ENCODE measurements at places on chromosomes 6 and 20.

GRCh38 chr6:6466967-6467761, 121.4 kb upstream of the LY86 start:
- DNase-seq = no peak

DNA sequence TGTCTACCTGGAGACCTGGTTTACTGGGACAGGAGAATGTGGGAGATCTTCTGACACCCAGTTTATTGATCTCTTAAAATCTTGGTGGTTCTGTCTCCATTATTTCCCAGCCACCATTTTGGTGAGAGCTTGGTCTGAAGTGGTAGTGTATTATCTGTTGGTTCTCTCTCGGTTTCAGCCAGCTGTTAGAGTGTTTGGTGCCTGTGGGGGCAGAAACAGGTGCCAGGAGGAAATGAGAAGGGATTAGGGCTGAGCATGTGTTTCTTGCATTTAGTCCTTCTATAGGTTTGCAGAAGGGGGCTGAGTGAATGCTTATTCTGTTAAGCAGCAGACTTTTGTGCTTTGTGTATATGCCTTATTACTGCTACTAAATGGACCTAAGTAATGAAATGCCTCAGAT, 9.6 kb downstream of the JARID2 start:
- no peak for DNase-seq

DNA sequence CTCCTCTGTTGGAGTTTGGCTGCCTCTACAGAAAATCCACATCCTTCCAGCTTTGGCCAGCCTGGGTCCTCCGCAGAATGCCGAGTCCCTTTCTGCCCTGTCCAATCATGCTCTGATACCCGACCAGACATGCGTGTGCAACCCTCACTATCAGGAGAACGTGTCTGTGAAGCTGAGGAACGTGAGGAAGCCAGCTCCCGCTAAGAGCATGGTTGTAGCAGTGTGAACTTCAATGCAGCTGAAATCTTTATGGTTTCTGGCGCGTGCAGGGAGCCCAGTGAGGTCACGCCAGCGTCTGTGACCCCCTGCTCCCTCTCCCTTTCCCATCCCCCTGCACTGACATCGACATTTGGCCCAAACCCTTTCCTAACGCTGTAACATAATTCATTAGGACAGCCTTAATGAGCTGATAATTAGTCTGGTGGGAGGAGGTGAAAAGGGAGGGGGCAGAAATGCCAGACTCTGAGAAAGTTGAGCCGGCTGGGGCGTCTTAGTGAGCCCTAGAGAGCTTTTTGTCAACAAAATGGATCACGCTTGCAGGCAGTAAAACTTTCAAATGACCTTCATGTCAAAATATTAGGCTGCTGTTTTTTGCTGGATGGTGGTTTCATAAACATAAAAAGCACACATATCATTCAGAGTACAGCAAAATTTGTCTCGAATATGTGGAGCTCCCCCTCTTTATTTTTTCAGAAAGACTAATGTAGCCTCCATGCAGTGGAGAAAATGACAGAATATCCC, 423.3 kb downstream of the QKI start:
- DNase-seq = no peak

DNA sequence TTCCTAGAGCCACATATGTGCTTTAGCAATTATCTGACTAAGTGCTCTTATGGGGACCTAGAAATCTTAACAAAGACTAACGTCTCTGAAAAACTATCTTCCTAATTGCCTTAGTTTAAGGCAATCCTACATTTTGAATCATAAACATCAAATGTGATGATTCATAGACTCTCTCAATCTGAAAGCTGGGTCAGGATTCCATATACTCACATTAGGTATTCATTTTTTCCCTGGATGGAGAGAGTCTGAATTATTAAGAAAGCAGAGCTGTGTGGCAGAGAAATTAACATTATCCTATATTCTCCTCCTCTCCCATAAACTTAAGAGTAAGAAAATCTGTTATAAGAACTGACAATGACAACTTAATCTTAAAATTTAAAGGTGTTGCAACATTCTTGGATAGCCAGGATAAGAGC, 1.6 kb upstream of the PRL start:
- DNase-seq = no peak

DNA sequence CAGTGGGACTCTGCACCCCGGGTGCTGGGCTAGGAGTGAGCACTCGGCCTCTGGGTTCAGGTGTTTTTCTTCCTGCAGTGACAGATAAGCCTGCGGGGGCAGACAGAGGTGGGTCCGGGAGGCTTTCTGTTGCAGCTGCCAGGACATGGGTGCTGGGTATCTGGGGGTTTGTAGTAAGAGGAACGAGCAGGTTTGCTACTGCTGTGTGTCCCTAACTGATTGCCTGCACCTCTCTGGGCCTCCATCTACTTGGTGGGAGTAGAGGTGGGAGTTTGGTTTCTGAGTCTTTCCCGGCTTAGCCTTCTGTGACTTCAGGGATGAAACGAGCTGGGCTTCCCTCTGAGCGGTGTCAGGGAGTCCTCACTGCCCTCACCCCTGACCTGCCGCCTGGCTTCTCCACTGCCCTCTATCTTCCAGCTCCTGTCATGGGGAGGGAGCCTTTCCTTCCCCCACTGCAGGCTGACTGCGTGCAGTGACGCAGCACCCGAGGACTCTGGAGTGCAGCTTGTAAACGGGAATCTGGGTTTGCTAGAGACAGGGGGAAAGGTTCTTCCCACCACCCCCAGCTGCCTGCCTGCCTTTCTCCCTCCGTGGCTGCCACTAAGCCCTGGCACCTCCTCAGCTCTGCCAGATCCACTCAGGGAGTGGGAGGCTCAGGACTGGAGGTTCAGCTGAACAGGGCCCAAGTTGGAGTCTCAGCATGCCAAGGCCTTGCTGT, 6.7 kb downstream of the DLGAP4 start:
- no peak for DNase-seq

- DNase-seq = no peak
Measured at GRCh38 chr20:64041040-64041780, 5.2 kb downstream of the C20orf204 start.

DNA sequence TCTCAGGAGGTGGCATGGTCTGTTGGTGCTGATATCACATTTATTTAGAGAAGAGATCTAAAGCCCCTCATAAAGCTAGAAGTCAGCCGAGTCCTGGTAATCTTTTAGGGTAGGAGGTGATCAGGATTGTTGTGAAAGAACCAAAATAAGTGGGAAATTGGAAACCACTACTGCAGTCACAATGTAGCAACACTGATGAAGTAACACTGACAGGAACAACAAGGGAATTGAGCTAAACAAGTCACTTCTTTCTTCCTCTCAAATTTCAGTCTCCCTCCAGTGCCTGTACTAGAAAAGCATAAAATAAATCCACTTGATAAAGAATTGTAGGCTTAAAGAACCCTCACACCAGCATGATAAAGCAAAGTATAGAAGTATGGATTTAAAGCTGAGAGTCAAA, 1509.0 kb downstream of the GRIK2 start:
- no peak for DNase-seq

- DNase-seq = no peak
Measured at GRCh38 chr6:150528648-150529285, 70.9 kb upstream of the PLEKHG1 start.

DNA sequence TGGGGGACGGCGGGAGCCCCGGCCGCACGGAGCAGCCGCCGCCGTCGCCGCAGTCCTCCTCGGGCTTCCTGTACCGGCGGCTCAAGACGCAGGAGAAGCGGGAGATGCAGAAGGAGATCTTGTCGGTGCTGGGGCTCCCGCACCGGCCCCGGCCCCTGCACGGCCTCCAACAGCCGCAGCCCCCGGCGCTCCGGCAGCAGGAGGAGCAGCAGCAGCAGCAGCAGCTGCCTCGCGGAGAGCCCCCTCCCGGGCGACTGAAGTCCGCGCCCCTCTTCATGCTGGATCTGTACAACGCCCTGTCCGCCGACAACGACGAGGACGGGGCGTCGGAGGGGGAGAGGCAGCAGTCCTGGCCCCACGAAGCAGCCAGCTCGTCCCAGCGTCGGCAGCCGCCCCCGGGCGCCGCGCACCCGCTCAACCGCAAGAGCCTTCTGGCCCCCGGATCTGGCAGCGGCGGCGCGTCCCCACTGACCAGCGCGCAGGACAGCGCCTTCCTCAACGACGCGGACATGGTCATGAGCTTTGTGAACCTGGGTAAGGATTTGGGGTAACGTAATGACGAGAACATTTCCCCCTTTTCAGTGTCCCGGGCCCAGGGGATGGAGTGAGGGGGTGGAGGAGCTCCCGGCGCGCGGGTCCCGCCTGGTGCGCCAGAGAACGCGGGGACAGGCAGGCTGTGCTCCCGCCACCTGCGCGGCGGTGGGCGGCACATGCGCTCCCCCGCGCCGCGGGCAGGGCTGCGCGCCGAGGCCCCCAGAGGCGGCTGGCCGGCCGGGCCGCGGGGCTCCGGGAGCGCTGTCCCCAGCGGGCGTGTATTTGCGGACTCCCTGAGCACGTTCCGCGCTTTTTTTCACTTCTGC, 1.4 kb downstream of the BMP6 start:
- DNase-seq = no peak

DNA sequence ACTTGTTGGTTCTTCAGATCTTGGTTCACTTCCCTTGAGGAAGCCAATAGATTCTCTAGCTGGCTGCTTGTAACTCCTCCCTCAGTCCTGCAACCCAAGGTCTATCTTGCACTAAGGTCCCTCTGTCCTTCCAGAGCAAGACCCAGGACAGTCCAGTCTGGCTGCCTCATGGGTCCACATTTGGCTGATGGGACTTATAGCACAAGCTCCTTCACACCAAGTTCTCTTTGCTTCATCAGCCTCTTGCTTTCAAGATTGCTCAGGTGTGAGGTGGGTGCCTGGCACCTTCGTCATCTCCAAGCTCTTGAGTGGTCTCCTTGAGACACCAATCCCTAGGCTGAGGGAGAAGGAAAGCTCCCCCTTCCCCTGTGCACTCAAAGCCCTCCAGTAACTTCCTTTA, 28.3 kb downstream of the NSFL1C start:
- DNase-seq = no peak

GRCh38 chr6:143733510-143733909, 55.7 kb downstream of the PHACTR2 start:
- DNase-seq = no peak

DNA sequence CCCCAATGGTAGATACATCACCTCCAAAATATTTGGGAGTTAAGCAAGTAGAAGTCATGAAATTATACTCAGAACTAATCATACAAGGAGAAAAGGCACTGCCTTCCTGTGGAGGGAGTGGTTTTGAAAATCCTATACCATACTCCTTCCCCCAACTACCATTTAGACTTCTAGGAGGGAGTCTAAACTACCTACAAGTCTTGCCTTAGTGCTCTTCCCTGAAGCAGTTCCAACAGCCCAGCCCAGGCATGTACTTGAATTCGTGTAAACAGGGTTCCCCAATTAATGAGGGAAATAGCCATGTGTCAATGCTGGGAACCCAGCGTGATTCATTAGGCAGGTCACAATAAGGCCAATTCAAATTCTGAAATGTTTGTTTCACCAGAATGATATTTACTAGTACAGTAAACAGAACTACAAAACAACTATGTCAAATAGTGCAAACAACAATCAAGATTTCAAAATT, 39.1 kb upstream of the SGK1 start:
- no peak for DNase-seq

DNA sequence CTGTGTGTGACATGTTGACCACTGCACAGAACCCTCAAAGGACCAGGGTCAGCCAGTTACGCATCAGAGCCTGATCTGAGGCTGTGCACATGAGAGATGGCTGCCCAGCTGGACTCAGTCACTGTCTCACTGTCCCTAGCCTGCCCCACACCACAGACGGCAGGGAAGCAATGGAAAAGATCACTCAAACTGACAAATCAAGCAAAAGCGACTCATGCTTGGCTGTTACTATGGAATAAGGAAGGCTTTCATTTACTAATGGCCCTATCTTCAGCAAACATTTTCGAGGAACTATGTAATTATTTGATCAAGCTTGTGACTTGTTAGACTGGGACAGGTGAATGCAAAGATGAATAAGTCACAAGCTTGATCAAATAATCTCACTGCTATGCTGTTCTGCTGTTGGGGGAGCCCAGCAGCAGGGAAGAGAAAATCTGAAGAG, 137.0 kb downstream of the SLC23A2 start:
- no peak for DNase-seq

- DNase-seq = no peak
Measured at GRCh38 chr20:62900692-62901584, 25.4 kb downstream of the DIDO1 start.

DNA sequence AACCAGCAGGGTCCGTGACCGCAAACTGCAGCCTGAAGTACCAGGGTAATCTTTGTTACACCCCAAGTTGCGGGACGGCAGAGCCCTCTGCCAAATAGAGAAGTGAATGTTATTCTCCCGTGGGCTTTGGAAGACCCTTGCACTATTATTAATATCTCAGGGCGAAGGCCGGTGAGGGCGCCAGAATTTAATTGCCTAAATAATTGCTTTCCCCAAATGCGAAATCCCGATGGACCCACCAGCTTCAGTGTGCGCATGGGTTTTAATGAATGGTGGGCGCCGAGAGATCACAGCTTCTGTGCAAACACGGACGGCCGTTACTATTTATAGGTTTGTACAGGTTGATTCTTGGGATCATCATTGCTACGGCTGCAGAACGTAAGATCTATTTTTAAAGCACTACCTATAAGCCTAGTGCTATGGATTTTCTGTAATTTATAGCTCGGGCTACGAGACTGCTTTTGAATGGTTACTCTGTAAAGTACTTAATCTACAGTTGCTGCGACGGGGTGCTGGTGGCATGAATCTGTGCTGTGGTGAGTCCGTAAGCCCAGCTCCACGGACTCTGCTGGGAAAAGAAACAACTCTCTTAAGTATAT, 15.2 kb upstream of the PHACTR3 start:
- DNase-seq = no peak

GRCh38 chr20:24339210-24339641, 130.2 kb upstream of the SYNDIG1 start:
- DNase-seq = no peak

GRCh38 chr6:74128536-74128935, 432.5 kb downstream of the CD109 start:
- DNase-seq = no peak

- DNase-seq = no peak
Measured at GRCh38 chr6:159105716-159106115, 60.9 kb upstream of the TAGAP start.

DNA sequence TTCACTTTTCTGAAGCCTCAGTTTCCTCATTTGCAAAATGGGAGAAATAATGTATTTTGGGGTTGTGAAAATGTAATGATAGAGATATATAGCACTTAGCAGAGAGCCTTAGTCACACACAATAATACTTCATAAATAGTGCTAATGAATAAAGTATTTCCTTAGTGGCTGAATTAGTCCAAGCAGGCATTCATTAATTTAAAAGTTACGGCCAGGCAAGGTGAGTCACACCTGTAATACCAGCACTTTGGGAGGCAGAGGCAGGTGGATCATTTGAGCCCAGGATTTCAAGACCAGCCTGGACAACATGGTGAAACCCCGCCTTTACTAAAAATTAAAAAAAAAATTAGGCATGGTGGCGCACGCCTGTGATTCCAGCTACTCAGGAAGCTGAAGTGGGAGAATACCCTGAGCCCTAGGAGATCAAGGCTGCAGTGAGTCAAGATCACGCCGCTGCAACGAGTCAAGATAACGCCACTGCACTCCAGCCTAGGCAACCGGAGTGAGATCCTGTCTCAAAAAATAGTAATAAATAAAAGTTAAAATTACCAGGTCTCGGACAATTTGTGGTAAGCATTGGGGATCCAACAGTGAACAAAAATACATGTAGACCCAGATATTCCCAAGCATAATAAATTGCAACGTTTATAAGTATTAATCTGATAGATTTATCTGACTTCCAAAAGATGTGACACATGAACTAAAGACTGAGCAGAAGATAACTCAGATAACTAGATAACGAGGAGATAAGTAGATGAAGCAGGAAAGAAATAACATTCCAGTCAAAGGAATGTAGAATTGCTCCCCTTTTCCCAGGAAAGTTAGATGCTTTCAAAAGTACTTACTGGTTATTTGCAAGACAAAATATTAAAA, 2.1 kb upstream of the IBTK start:
- DNase-seq = no peak
